ENCODE measurements at places on chromosomes 2 and 18.

- no peak for DNase-seq
These were observed 191.5 kb upstream of the NETO1 start for GRCh38 chr18:73059280-73059679.

DNA sequence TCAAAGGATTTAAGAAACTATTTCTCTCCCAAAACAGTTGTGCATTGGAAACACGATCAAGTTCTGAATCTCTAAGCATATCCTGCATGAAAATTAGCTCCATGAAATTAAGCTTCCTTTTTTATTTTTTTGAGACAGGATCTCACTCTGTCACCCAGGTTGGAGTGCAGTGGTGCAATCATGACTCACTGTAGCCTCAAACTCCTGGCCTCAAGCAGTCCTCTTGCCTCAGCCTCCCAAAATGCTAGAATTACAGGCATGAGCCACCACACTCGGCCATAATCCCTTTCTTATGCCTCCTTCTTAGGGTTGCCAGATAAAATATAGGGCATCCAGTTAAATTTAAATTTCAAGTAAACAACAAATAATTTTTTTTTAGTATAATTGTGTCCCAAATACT lies 124.4 kb downstream of the ARL4C start:
- no peak for DNase-seq

GRCh38 chr18:50306944-50307343 lies 19.5 kb upstream of the CXXC1 start:
- peak; percentile 32 for DNase-seq

GRCh38 chr18:37272226-37272625 lies 293.4 kb downstream of the CELF4 start:
- DNase-seq = no peak

- peak; percentile 68 for DNase-seq
These were observed 4.0 kb upstream of the WNT10A start for GRCh38 chr2:218876562-218877219.

DNA sequence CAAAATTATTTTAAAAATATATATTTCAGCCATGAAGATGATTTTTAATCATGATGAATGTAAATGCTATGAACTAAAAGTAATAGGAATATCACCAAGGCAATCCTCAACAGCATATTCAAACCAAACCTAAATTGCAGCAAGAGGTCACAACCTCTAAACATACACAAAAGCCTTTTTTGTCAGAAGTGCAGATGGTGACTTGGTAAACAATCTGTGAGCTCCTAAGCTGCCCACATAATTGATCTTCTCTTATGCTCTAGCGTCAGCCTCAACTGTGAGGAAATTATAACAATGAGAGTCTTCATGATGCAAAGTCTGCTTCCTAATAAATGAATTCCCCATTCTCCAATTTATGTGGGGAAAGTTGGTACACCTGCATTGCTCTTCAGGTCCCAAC lies 113.2 kb downstream of the TSN start:
- no peak for DNase-seq
